Stimulated activated CD4-positive, alpha-beta T cell treated with anti-CD3 and anti-CD28 coated beads, TNF-alpha, amount 100 ng/mL, for 24 hours (primary cell): ENCODE measurements at places on chromosomes 6 and 20.

DNA sequence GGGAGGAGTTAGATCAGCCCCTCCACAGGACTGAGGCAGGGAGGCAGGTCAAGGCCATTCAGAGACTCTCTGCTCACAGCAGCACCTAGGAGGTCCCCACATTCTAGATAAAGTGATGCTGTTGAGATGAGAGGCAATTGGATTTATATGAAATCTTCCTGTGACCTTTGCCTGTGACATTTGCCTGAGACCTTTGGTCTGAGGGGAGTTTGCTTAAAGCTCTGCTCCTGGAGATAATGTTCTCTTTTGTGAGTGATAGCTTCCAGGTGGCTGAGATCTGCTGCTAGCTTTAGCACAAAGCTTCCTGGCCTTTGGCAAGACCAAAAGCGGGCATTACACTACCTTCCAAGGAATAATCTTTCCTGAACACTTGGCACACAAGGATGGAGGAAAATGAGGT, 43.3 kb downstream of the TMEM244 start:
- no peak for DNase-seq

- DNase-seq = no peak
These were observed 30.9 kb upstream of the E2F3 start for GRCh38 chr6:20370801-20371200.

GRCh38 chr6:148221196-148221979, 121.2 kb upstream of the SASH1 start:
- DNase-seq = no peak

GRCh38 chr20:37356961-37357371, 11.0 kb downstream of the SRC start:
- no peak for DNase-seq

DNA sequence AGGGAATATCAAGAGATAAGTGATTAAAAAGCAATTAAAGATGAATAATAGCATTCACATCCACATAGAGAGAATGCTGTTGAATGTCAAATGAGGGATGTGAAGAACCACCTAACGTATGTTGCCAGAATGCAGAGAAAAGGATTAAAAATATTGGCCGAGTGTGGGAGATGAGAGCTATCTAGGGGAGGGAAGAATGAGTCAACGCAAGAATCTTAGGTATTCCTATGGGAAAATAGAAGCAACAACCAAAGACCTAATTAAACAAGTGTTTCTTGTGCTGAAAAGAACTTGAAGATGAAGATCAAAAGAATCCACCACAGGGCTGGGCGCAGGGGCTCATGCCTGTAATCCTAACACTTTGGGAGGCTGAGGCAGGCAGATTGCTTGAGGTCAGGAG, 12.2 kb upstream of the RSPH3 start:
- DNase-seq = no peak

- DNase-seq = no peak
These were observed 92.6 kb downstream of the YTHDF1 start for GRCh38 chr20:63123331-63123741.

- DNase-seq = no peak
These were observed 17.6 kb downstream of the SLC18B1 start for GRCh38 chr6:132780770-132781371.

DNA sequence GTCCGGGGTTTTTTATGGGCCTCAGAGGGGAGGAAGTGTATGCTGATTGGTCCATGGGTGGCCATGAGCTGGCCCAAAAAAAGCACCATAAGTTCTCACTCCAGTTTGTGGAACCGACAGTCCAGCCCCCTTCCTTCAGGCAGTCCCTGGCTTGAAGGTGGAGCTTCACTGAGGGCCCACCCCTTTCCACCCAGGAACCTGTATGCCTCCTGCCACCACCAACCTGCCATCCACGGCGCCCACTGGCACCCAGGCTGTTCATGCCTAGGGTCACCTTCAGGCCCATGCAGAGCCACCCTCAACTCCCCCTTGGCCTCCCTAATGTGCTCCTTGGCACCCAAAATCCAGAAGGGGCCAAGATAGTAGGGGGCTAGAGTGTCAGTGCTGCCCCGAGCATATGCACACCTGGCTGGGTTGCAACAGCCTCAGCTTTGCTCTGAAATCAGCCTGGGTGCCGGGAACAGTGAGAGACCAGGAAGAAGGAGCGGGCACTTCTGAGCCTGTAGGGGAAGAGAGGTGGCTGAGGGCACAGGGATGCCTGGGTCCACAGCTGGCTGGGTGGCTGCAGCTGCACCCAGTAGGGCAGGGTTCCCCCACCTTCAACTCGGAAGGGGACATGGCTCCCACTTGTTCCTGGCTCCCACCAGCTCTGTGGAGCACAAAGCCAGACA, 292.4 kb downstream of the ARHGAP18 start:
- no peak for DNase-seq

DNA sequence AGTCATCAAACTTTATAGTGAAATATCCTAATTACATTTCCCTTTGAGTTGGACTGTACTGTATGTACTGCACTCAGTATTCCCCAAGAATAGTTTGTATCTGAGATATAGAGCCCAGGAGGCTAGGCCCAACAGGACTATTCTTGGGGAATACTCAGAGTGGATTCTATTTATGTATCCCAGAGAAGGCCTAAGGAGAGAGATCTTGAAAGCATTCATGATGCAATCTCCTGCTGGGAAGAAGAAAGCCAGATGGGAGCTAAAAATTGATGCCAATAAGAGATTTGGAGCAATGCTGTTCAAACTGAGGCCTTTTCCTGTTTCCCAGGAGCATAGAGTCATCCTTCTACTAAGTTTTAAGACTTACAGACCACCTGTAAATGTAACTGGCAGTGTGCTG, 452.1 kb upstream of the PLCB4 start:
- DNase-seq = no peak

DNA sequence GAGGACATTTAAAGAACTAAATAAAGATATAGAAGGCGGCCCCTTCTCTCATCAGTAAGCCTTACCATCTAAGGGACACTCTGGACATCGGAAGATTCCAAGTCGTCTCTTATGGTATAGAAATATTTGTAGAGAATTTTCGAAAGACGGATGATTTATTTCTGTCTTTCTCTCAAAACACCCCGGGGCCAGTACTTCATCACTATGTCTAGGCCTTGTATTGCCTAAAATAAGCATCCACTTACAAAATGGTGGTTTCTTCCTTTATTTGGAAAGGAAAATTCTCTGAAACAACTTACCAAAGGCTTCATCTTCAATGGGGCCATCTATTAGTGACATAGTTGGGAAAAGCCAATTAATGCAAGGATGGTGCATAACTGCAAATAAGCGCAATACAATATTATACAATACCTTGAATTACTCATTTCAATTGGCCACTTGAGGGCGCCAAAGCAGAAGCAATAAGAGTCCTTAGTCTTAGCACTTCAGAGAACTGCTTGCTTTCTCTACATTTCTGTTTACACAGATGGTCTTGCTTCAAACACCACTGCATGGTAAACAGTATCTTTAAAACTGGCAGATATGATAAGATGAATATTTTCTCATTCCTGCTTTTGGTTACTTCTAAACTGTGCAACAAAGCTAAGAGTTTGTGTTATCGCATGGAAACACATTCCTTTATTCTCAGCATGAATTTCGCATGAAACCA, 113.2 kb downstream of the VIP start:
- peak; percentile 36 for DNase-seq

GRCh38 chr6:142696123-142697000, 248.6 kb downstream of the HIVEP2 start:
- no peak for DNase-seq

DNA sequence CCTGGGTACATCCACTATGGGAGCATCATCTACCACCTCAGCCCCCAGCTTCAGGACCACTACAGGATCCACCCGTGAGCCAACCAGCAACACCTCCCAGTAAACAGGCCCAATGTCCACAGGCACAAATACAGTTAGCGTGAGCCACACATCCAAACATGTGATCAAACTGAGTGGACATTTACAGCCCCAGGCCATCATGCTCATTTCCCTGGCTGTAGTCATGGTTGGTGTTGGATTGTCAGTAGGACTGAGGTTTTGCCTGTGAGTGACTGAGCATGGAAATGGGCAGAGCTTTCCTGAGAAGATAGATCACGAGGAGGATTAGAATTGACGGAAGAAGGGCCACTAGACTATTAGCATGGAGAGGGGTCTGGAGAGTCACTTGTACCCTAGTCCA, 10.7 kb upstream of the MUC21 start:
- no peak for DNase-seq

DNA sequence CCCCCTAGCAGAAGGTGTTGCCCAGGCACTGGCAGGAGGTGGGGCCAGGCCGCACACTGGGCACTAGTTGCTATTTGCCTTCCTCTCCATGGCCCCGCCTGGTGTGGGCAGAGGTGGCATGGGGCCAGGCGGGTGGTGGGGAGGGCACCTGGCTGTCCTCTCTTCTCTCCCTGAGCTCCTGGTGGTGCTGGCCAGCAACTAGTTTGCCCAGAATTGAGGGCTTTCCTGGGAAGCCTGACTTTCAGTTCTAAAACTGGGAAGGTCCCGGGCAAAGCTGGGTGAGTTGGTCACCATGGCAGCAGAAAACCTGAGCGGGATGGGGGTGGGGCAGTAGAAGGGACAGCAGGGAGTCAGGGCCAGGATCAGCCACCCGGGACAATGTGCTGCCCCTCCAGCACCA, 48.2 kb downstream of the RBM38 start:
- no peak for DNase-seq

DNA sequence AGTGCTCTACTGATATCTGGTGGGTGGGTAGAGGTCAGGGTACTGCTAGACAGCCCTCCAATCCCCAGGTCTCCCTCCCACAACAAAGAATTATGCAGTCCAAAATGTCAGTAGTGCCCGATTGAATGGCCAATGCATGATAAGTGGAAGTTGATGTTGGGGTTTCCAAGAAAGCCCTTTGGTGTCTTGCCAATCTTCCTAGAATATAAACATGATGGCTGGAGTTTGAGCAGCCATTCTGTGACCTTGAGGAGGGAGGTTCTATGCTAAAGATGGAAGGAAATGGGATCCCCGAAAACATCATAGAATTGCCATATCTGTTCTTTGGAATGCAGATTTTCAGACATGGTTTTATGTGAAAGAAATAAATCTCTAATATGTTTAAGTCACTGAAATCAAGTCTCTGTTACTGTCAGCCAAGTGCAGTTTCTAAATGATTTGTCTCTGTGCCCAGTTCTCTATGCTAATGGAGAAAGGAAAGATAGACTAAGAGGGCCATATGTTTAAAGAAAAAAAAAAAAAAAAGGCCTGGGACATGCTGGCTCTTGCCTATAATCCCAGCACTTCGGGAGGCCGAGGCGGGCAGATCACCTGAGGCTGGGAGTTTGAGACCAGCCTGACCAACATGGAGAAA, 32.8 kb upstream of the PTPN1 start:
- DNase-seq = no peak

- no peak for DNase-seq
These were observed 24.6 kb upstream of the FOXC1 start for GRCh38 chr6:1584996-1585668.

DNA sequence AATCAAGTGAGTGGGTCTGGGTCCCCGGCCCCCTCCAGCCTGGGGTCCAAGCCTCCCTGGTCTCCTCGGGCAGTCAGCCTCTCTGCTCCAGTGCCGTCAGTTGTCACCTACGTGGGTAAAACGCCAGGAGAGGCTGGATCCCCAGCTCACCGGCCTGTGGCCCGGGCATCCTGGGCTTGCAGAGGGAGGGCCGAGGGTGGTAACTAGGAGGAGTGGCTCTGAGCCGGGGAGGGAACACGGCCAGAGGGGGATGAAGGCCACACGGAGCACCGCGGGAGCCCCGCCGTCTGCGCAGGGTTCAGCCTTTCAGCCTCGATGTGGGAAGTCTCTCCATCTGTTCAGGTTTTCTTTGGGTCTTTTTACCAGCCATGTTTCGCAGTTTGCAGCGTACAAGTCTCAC, 29.5 kb upstream of the BHLHE23 start:
- DNase-seq = no peak

- DNase-seq = no peak
These were observed 34.8 kb upstream of the B4GALT5 start for GRCh38 chr20:49748525-49748838.

DNA sequence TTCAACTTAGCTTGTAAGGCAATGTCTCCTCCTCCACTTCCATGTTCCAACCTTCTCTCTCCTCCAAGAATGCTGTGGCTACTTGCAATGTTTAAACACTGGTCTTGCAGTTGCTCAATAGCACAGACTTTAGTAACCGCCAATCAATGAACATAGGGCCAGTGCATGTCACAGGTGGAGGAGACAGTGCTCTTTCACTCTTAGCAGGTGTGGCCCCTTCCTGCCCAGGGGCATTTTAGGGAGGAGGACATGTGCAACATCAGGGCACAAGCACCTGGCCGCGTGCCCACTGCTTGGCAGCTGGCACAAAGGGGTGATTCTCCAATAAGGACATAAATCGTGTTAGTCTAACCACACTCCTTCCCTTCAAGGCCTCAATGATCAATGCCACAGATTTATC, 41.3 kb downstream of the ADGRF1 start:
- DNase-seq = no peak

DNA sequence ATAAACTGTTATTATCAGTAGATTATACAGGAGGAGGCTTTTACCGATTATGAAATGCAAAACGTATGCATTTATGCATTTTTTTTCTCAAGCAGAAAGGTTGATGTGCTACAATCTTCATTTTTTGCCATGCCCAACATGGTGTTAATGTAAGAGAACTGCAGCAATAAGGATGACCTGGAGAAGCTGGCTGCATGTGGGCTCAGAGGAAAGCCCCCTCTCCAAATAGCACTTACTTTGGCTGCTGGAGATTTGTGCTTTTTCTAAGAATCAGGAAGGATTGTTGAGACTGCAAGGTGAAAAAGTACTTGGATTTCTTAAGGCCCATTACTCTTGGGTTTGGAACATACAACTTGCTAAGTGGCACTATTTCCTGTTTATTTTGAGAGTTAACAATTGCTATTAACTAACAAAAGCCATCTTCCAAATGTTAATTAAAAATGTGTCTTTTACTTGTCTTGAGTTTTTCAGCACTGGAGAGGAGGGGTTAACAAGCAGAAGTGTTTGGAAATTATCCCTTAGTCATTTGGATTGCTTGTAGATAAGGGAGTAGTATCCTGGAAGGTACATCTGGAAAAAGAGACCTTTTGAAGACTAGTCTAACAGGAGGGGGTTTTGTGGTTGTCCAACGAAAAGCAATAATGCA, 5.6 kb downstream of the SOX4 start:
- no peak for DNase-seq

DNA sequence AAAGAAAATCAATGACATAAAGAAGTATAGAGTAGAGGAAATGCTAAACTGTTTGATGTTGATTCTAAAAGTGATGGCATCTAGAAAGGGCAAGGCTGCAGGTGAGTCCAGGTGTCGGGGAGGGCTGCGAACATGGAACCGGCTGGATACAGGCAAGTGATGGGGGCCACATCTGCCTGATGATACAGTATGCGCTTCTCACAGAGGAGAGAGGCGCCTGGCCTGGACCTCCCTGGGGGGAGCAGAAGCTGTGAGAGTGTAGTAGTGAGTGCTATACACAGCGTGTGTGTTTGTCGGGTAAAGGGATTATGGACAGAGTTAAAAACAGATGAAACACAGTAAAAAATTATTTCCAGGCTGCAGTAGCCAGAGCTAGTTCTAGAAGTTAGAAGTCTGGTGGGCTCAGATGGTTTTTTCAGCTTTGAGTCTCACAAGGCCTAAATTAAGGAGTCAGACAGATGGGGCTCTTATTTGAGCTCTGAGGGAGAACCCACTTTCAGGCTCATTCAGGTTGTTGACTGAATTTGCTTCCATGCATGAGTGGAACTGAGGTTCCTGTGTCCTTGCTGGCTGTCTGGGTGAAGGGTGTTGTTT, 195.8 kb upstream of the ARG1 start:
- DNase-seq = no peak
